ENCODE measurements at places on chromosomes 5 and 9.
A peak's percentile ranks its signal among the peaks of the same experiment; 100 is the strongest.

DNA sequence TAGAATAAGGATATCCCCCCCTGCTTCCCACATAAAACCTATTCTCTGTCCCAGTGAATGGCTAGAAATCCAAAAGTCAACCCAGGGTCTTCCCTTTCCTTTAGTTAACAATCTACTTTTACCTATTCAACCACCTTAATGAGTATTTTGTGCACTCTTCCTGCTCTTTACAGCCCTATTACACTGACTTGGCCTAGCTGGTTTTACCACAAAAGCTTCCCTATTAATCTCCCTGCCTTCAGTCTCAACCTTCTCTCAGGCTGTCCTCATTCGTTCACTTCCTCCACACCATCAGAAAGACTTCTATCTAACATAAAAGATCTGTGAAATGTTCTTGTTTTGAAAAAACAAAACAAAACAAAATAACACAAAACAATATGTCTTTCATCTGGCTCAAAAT is 16.2 kb downstream of the CTNNAL1 start:
- no peak for DNase-seq

- no peak for DNase-seq
Observed at GRCh38 chr5:5387777-5388176, 34.7 kb upstream of the ICE1 start.

DNA sequence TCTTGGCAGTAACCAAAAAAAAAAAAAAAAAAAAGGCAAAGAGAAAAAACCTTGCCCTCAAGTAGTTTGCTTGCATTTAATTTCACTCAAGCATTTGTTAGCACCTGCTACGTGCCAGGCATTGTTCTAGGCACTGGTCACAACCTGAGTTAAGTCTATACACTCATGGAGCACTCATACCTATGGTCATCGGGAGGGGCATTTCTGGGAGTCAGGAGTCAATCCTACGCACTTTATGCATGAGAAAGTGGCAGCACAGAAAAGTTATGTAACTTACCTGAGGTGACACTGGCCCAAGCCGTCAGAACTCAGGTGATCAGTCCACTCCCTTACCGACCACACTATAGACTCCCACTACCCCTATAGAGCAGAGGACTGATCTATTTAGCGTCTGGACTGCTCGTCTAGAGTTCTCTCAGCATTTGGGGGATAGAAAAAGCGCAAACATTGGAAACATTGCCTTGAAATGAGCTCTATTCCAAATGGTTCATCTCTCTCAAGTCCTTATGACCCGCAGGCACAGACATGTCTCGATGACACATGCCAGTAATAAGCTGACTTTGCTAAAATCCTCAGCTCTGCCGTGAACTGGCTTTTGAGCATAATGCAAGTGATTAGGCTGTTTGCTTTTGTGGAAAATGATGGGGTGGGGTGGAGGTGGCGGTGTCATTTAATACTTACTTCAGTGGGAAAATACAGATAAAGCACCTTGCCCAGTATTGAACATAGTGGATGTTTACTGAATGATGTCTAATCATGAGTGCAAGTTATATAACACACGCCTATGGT is 160.2 kb downstream of the ARHGEF28 start:
- no peak for DNase-seq

DNA sequence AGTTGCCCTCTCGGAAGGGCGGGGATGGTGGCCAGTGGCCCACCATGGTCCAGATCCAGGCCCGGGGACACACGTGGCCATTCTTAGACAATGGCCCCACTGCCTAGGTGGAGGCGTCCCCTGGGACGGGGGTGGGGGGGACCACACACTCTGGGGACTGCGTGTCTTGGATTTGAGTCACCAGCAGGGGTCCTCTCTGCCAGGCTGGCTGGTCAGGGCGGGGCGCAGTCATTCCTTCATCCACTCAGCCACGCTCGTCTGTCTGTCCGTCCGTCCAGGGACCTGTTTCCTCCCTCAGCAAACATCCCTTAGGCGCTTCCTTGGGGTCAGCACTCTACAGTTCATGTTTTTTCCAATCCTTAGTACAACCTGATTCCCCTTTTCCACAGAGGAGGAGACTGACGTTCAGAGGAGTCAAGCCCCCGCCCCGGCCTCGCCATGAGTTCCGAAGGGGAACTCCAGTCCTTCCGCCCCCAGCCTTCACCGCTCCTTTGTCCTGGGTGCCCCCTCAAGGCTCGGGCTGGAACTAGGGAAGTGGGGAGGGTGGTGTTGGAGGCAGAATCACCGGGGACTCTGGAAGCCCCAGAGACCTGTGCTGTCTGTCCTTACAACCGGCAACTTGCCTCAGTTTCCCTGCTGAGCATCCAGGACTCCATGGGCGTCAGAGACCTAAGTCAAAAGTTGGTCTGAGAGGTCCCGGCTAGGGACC is 276.6 kb upstream of the MVB12B start:
- DNase-seq: no peak

- DNase-seq: no peak
Observed at GRCh38 chr5:33372721-33373472, 67.9 kb upstream of the TARS1 start.

DNA sequence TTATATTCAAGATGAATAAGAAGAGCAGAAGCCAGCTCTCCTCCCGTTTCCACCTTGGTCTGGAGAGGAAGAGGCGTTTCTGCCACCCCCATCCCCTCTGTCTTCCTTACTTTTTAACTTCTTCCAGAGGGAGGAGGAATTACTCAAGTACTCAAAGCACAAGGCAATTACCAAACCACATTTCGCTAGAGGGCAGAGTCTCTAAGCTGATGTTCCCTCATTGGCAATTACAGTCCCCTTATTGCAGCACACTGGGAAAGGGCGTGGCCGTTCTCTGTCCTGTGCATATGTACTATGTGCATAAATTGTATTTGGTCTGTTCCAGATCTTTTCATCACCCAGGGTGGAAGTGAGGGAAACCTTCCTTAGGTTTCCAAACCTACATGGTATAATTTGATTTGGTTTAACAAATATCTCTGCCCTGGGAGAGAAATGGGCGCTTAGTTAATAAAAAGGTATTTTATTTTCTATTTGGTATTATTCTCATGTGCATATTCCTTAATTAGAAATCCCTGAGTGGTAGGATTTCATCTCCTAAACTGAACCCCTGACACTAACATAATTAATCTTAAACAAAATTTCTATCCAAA is 29.8 kb upstream of the ALDOB start:
- DNase-seq: no peak

DNA sequence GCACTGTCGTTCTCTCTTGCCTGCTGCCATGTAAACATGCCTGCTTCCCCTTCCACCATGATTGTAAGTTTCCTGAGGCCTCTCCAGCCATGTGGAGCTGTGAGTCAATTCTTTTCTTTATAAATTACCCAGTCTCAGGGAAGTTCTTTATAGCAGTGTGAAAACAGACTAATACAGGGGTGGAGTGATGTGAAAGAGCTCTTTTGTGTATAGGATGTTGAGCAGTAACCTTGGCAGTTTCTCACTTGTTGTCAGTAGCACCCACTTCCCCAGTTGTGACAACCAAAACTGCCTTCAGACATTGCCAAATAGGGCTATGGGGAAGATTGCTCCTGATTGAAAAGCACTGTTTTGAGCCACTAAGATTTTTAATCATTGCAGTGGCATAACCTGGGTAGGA is 552.2 kb upstream of the ZNF462 start:
- no peak for DNase-seq

GRCh38 chr9:89743573-89744254 is 138.9 kb downstream of the GADD45G start:
- peak; percentile 32 for DNase-seq

DNA sequence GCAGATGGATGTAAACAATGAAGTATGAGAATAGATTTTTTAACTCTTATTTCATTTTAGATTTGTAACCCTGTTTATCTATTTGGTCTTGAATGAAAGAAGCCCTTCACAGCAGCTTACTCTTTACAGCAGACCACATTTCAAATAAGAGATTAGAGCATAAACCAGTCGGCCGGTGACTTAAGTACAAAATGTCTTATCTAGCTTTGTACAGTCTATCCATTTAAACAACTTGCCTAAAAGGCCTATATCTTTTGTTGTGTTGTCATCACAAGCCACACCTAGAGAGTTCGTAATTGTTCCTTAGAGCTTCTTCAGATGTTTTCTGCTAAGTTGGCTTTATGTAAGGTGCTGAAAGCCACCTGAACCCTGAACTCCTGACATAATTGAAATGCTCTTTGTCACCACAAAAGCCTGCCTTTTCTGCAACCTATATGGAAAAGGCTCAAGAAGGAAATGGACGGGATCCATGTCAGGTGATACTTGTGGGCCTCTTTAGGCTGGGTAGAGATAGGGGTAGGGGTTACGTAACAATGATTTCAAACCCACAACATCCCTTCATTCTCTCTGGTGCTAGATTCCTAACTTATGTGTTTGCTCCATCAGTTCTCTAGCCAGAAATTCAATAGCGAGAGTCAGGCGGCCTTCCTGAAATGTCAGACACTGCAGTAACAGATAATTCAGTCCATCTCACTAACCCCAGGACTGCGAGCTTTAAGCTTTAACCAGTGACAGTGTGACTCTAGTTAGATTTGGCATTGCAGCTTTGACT is 162.5 kb downstream of the CD180 start:
- no peak for DNase-seq

DNA sequence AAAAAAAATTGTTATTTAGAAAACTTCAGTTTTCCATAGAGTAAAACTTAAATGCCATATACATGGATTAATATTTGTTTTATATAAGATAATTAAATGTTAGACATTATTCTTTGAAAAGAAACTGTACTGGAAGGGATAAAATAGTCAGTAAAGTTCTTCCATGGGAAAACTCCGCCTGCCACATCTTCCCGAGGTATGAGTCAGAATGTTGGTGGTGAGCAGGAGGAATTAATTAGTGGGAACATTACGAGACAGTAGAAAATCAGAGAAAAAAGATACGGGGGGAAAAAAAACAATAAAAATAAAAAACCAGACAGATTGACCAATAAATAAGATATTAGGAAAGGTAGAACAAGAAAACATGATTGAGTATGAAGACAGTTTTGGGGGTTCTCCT is 930.3 kb upstream of the C9orf72 start:
- DNase-seq: no peak

DNA sequence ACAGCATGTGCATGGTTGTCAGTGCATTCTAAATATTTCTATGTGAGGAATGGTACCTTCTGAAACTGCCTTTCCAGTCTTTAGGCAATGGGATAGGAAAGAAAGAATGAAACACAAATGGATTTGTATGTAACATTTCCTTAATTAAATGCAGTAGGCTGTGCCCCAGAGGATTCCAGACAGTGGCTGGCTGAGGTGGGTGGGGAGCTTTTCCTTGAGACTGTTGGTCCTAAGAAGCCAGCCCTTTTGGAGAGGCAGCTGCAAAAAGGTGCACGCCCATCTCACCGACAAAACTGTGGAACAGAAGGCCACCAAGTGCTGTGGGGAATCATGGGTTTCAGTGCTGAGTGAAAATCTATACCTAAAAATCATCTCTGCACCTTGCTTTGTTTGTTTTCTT is 6.8 kb upstream of the CKMT2 start:
- no peak for DNase-seq

- DNase-seq: no peak
Observed at GRCh38 chr5:5615569-5615968, 193.1 kb downstream of the ICE1 start.

GRCh38 chr5:96083361-96083881 is 121.8 kb upstream of the ELL2 start:
- DNase-seq: no peak

DNA sequence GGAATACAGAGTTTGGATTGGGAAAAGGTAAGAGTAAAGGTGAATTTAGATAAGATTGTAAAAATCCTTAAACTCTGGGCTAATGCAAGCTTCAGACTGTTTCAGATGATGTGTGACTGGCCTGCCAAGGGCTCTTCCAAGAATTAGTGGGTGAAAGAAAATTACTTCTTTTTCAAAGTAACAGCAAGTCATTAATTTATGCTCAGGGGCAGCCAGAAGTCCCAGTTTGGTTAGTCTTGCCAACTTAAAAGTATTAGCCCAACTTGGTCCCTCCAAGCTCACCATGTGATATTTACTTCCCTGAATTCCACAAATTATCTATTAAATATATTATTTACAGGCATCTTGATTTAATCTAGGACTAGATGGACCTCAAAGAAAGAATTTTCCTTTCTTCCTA is 947.8 kb downstream of the NR2F1-AS1 start:
- no peak for DNase-seq

DNA sequence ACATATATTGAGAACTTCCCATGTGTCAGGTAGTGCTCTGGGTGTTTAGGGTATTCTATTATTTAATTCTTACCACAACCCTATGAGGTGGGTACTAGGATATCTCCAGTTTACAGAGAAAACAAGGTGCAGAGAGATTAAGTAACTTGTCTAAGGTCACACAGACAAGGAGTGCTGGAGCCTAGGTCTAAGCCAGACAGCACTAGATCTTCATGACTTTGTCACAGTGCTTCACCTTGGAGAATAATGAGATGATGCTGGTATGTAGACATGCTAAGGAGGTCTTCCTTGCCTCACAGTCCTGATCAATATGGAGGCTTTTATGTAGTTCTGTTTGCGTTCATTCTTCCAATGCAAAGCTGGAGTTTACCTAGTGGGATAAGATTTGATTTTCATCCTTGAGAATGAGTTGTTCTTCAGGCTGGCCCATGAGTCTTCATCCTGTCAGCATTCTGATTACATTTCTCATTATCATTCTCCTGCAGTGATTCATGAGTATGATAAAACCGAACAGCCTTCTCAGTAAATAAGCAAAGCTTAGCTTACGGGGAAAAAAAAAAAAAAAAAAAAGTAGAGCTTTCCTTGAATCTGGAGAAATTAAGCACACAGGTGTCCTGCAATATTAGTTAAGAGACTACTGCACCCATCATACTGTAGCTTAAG is 176.3 kb downstream of the C9orf152 start:
- DNase-seq: no peak

DNA sequence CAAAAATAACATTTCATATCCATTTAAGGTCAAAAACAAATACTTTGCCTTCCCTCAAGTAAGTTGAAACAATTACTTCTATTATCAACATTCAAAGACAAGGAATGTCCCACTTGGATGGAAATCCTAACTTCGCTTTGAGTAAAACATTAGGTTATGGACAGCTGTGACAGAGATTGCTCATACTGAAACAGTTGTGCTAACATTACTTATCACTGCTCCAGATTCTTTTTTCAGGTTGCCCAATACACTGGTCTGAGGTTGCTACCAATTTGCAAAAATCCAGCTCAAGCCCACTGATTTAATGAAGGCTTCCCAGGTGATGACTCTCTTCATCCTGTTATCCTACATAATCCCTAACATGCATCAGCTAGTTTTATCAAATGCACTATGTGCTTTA is 98.3 kb downstream of the UBAP2 start:
- no peak for DNase-seq

- no peak for DNase-seq
Observed at GRCh38 chr9:134585746-134586706, 55.6 kb upstream of the COL5A1 start.

DNA sequence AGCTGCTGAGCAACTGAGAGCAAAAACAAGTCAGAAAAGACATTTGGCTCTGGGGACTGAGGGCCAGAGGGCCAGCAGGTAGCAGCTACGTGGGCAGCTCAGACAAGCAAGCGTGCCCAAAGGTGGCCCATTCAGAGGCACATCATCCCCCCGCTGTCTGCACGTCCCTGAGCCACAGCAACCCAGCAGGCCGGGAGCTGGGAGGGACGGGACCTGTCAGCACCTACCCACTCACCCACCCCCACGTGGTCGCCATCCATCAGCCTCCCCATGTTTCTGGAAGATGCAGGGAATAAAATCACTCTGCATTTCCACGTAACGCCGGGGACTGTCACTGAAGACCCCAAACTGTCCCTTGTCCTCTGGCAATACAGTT is 167.8 kb downstream of the COL23A1 start:
- no peak for DNase-seq

- no peak for DNase-seq
Observed at GRCh38 chr5:134964359-134965270, 3.1 kb upstream of the CATSPER3 start.

GRCh38 chr5:139635606-139636206 is 12.4 kb upstream of the CXXC5 start:
- peak; percentile 10 for DNase-seq
